CD8-positive, alpha-beta memory T cell (primary cell): ENCODE measurements at places on chromosomes 4 and X. TPM values are rescaled to one million over a fixed set of nuclear protein-coding genes. Genes with fewer than 3 reads are reported as not detected.

F8A3 gene
- 13.2 TPM for total RNA-seq

PNMA5 gene
- not detected for total RNA-seq

TEX11 gene
- total RNA-seq: not detected

GRCh38 chrX:22740836-22741235 lies 258.9 kb upstream of the DDX53 start:
- H3K4me1 ChIP-seq: no peaks in the 10 kb centered on the region
- H3K27ac ChIP-seq: no peak overlapping the region
- H3K4me3 ChIP-seq: no peak overlapping the region
- DNase-seq: no peak

RNF212 gene
- total RNA-seq: 1.2 TPM

TAF7L gene
- total RNA-seq: not detected

GRCh38 chr4:87219632-87220093 lies 755 bp downstream of the KLHL8 start:
- no peaks in the 10 kb centered on the region for H3K27me3 ChIP-seq
- H3K4me1 ChIP-seq: peaks cover 13% of the 10 kb centered on the region
- no peaks in the 10 kb centered on the region for H3K36me3 ChIP-seq
- DNase-seq: no peak
- H3K27ac ChIP-seq: peak overlapping the region; percentile 90

MAML3 gene
- total RNA-seq: 0.44 TPM
